NCI-H460 (cell line): ENCODE measurements at places on chromosomes 12 and 14. TPM values are rescaled to one million over a fixed set of nuclear protein-coding genes. Genes with fewer than 3 reads are reported as not detected.

The BATF gene
- not detected in 2 replicates for total RNA-seq

The SMOC1 gene
- total RNA-seq, result 69.2 and 70.6 TPM in 2 replicates

The GPR65 gene
- total RNA-seq, result 80.6 and 86.0 TPM in 2 replicates

- DNase-seq, result peak; percentile 62
Observed at GRCh38 chr12:109264095-109264942, 44.8 kb downstream of the FOXN4 start.

DNA sequence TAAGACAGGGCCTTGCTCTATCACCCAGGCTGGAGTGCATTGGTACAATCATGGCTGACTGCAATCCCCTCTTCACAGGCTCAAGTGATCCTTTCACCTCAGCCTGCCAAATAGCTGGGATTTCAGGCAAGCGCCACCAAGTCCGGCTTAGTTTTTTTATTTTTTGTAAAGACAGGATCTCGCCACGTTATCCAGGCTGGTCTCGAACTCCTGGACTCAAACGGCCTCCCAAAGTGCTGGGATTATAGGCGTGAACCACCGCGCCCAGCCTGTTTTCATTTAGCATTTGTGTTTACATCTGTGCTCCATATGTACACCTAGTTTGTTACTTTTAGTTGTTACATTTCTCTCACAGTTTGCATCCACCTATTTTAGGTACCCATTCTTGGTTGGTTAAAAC lies 32.5 kb upstream of the LIMA1 start:
- no peak for DNase-seq

DNA sequence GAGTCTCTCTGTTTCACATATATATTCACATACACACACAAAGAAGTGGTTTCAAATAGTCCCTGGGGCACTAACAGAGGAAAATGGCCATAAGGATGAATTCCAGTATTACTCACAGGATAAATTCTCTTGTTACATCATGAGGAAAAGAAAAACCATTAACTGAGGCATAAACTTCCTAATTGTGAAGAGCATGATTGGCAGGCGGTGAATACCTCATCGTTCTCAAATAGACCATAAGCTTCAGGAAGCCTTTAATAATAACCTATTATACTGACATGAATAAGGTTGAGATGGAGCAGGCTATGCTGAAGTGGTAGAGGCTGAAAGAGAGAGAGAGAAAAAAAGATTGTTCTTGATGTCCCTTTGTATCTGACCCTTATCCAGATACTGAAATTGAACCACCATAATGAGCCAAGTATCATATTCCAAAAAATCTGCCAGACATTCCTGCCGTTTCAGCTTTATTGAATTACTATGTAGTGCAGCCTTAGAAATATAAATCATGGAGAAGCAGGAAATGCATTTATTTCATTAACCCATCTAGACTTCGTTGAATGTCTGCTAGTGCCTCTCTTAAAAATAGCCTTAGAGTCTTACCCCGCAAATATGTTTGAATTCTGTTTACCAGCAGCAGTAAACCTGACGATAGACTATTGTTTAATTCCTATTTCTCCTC lies 86.8 kb downstream of the NUAK1 start:
- DNase-seq, result no peak

DNA sequence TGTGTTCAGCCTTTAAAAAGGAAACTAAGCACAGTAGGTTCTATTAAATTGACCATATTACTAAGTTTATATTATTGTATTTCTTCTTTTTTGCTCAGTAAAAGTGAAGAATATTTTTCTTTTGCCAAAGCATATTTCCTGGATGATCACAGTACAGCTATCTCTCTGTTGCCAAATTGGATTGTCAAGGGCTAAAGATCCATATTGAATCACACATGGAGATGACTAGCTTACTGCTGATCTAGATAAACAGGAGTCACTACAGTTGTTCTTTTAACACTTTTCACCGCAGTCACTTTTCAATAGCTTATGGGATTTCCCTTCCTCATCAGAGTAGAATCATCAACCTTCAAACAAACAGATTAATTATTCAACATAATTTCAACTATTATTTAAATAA lies 78.6 kb downstream of the LRRC9 start:
- DNase-seq, result no peak

- no peak for DNase-seq
Observed at GRCh38 chr14:85273099-85273677, 256.8 kb upstream of the FLRT2 start.

- no peak for DNase-seq
Observed at GRCh38 chr12:56487448-56488040, 417 bp downstream of the GLS2 start.

- DNase-seq, result no peak
Observed at GRCh38 chr14:74882103-74882920, 596 bp downstream of the DLST start.

DNA sequence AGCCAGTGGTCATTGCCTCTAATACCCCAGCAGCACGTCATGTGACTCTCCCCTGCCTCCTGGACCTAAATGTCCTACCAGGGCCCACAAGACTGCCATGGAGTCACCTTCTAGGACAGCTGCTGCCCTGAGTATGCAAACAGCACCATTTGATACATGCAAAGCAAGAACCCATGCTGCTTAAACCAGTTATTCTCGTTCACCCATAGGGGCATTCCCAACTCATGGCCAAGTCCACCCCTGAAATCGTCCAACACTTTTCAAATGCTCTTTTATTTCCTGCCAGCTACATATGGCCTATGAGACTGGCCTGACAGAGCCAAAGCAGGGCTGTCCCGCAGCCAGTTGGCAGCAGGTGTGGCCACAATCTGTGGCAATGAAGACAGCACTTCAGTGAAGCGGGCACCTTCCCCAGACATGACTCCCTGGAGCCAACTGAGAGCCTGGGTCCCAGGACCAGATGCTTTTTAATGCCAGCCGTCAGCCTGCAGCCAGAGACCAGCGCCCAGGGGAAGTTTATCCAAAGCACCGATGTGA lies 99.9 kb downstream of the BCAT1 start:
- DNase-seq, result no peak

- no peak for DNase-seq
Observed at GRCh38 chr12:124094188-124094587, 121.2 kb downstream of the ZNF664 start.

DNA sequence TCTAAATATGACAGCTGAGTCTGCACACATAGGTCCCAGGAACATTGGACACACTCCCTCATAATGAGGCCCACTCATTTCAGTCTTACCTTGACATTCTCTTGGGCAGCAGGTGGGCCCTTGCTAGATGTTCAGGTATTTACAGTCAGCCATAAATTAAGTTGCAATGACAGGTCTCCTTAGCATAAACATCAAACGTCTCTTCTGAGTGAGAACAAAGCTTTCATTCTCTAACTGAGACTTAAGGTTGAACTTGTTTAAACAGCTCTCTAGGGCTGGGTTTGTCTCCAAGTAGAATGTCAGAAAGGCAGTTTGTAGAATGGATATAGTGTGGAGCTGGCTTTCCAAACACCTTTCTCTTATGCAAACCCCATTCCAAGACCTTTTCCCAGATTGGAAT lies 10.3 kb downstream of the ACVR1B start:
- DNase-seq, result no peak

GRCh38 chr14:103867020-103867419 lies 19.6 kb upstream of the PPP1R13B start:
- no peak for DNase-seq

- DNase-seq, result no peak
Observed at GRCh38 chr12:11133162-11133561, 1.3 kb downstream of the TAS2R30 start.

GRCh38 chr12:68086019-68086603 lies 73.4 kb downstream of the IFNG start:
- DNase-seq, result no peak

- no peak for DNase-seq
Observed at GRCh38 chr12:1616233-1617066, 12.6 kb upstream of the WNT5B start.

DNA sequence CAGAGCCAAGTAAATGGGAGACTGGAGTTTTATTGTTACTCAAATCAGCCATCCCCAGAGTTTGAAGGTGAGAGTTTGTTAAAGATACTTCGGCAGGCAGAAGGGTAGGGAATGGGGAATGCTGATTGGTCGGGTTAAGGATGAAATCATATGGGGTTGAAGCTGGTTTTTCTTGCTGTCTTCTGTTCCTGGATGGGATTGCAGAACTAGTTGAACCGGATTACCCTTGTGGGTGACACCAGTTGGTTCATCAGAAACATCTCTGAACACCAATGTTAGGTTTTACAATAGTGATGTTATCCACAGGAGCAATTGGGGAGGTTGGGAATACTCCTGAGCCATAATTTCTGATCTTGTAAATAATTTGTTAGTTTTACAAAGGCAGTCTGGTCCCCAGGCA lies 18.7 kb upstream of the SMCO2 start:
- no peak for DNase-seq

DNA sequence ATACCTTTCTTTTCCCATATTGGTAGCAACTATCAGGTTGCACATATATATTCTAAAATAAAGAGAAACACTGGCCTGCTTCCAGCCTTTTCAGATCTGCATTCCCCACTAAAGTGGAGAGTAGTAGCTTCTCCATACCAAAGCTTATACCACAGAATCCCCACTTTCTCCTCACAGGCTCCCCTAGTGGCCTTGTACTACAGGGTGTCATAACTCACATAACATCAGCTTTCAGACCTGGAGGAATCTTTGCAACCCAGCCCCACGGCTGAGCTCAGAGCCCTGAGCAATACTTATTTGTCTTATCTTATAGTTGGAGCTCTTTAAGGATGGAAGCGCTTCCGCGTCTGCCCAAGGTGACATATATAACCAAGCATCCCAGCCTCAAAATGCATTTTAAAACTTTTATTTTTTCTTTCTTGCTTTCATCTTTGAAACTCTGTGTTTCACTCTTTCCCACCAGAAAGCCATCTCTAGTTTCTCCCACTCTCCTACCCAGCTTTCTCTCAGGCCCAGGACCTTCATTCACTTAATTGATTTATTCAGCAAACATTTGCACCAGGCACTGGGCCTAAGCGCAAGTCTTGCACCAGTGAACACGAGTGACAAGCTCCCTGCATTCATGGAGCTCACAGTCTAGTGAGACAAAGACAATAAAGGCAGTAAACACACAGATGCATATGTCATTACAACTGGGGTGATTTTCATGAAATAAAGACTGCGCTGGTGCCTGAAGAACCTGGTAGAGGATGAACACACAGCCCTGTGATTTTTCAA lies 254.7 kb downstream of the IPO8 start:
- no peak for DNase-seq

GRCh38 chr14:59236195-59236594 lies 47.7 kb downstream of the DAAM1 start:
- no peak for DNase-seq

GRCh38 chr12:42706321-42706720 lies 116.8 kb upstream of the PRICKLE1 start:
- DNase-seq, result no peak

DNA sequence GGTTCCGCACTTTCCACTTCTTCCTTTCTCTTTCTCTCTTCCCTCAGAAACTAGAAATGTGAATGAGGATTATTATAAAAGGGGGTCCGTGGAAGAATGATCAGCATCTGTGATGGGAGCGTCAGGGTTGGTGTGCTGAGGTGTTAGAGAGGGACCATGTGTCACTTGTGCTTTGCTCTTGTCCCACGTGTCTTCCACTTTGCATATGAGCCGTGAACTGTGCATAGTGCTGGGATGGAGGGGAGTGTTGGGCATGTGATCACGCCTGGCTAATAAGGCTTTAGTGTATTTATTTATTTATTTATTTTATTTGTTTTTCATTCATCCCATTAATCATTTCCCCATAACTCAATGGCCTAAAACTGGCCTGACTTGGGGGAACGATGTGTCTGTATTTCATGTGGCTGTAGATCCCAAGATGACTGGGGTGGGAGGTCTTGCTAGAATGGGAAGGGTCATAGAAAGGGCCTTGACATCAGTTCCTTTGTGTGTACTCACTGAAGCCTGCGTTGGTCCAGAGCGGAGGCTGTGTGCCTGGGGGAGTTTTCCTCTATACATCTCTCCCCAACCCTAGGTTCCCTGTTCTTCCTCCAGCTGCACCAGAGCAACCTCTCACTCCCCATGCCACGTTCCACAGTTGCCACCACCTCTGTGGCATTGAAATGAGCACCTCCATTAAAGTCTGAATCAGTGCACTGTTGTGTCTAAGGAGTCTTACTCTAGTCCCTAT lies 4.6 kb upstream of the ATN1 start:
- no peak for DNase-seq

DNA sequence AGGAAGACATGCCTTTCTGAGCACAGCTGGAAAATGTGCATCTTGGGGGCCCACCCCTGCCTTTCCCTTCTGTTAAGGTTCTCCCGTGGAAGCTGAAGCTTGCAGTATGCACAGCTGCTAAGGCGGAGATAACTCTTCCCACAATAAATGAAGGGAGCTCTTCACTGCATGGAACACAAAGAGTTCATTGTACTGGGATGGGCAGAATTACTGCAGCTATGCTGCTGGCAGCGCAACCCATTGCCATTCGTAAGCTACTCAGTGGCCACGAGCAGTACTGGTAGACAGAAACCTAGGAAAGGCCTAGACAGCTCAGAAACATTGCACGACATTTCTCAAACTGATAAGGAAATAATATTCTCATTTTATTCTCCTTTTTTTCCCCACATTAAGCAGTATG lies 310.2 kb downstream of the MDGA2 start:
- DNase-seq, result no peak
